ENCODE measurements at places on chromosomes 7 and 10.

DNA sequence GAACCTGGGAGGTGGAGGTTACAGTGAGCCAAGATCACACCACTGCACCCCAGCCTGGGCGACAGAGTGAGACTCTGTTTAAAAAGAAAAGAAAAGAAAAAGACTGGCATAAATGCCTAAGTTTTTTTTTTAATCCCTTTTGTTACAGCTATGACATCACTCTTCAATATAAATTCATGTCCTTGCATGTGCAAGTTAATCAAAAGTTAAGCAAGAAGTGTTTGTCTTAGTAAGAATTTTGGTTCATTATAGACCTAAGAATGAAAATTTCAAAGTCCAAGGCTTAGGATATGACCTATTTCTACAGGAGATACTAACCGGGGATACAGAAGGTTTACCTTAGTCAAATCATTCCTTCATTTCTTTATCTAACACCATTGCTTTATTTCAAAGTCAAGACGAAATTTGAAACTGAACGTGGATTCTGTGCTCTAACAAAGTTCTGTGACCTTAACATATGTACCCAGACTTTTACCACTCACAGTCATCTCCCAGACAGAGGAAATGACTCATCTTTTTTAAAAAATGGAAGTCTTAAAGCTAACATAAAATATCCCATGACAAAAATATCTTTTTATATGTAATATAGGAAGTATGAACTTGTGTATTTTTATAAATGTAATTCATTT is 29.3 kb upstream of the ITGB8 start:
- DNase-seq = no peak

DNA sequence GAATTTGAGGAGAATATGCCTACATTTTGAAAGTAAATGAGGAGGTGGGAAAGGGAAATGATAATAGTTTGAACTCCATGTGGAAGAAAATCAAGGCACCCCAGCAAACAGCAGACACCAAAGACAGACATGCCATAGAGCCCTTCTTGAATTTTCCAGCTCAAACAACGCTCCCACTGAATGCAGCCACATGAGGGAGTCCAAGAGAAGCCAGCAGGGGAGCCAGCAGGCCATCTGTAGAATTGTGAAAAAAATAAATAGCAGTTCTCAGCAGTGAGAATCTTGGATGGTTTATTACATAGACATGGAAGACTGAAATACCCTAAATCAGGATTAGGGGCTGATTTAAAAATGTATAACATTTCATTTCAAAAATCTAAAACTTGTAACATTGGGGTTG is 1567.3 kb upstream of the LRRTM3 start:
- DNase-seq = no peak

DNA sequence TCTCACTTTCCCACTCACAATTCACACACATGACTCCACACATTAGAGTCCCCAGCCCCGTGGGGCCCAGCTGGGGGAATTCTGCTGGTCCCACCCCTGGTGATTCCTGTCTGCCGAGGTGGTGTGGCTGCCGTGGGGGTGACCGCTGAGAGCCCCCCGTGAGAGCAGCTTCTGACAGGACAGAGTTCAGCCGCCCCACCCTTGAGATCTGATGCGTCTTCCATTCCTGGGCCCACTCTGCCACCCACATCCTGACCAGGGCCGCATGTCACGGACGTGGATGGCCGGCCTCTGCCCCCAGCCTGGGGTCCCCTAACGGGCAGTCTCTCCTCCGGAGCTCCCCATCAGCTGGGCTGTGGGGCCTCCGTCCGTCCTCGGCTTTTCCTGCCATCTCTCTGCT is 240.1 kb upstream of the PITRM1 start:
- no peak for DNase-seq

GRCh38 chr7:77235276-77235675 is 35.7 kb upstream of the FGL2 start:
- DNase-seq = no peak

- no peak for DNase-seq
These were observed 3.1 kb upstream of the GOT1 start for GRCh38 chr10:99433378-99434020.

- DNase-seq = no peak
These were observed 338.2 kb upstream of the PRKCQ start for GRCh38 chr10:6918305-6918704.

DNA sequence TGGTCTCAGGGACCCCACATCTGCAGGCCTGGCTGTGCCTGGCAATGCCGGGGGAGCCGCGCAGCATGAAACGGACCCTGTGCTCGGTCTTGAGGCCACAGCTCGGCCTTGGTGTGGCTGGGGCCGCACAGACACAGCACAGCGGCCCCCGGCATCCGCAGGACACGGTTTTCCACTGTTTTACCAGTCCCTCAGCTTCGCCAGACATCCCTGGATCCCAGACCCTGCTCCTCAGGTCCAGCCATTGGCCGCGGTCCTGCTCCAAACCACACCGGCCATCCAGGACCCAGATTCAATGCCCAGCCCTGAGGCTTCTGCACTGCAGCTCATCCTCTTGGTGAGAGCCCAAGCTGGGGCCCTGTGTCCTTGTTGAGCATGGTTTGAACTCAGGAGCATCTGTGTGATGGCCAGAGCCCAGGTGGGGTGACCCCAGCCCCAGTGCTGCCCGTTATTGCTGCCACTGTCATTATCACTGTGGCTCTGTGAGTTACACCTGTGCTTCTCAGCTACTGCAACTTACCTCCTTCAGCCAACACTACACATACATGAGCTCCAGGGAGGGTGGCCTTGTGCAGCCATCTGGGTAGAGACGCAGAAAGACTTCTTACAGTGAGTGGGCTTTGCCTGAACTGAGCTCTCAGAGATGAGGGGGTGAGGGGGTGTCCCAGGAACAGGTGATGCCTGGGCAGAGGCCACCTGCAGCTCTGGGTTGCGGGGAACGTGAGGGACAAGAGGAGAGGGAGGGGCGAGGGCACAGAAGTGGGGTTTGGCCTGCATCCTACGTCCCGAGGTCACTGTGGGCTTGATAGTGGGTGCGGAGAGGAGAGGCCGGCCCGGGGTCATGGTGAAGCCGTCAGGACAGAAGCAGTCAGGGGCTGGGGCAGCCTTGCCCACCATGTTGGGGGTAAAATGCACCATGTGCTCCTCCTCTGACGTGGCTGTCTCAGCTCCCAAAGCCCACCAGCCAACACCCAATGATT is 567.6 kb downstream of the PTPRN2 start:
- DNase-seq = no peak

DNA sequence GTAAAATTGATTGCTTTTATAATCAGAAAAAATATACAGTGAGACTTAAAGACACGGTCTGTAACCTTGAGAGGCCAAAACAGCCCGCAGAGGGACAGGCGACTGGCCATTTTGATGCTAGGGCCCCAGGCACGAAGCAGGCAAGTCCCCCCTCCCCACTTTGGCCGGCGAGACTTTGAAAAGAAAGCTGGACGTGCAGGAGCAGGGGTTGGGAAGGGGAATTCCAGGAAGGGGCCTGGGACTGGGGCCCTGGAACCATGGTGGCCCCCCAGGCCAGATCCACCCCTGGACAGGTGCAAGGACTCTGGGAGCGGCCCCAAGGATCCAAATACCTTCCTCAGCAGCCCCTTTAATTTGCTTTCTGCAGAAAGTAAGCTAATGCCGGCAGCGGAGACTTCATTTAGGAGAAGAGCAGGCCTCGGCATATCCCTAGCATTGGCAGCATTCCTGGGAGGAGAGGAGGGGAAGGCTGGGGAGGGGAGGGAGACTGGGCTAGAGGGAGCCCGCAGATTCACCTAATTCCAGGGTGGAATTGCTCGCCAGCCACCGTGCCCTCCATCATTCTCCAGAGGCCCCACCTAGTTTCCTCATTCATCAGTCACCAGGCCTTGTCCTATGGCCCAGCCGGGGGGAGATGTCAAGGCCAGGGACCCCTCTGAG is 24.9 kb upstream of the TNRC18 start:
- no peak for DNase-seq

DNA sequence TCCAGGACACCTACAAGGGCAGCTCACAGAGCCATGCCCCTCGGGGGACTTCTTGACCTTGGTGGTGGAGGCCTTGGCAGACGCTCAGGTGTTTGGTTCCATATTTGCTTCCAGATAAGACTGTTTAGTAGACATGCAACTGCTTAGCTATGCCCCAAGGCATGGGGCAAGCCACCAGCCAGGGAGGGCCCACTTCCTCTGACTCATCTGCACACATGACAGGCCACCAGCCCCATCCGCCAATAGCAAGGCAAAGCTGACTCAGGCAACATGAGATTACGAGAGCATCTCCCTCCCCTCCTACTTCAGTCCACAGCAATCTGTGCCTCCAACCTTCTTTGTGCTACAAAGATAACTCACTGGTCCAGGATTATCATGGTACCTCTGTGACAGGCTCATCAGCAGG is 54.9 kb downstream of the KCNMA1 start:
- no peak for DNase-seq

- DNase-seq = no peak
These were observed 57.0 kb downstream of the CELF2 start for GRCh38 chr10:11074536-11075267.

GRCh38 chr7:97024209-97025129 is at the start of gene DLX5:
Gene DLX5 (minus strand): TSS chr7:97024831. CDS start chr7:97024623, 208 bp downstream.
- peak; percentile 92 for DNase-seq

- DNase-seq = no peak
These were observed 12.4 kb upstream of the WDR86 start for GRCh38 chr7:151422212-151422611.

- DNase-seq = no peak
These were observed 169.2 kb downstream of the HGF start for GRCh38 chr7:81600608-81601007.

DNA sequence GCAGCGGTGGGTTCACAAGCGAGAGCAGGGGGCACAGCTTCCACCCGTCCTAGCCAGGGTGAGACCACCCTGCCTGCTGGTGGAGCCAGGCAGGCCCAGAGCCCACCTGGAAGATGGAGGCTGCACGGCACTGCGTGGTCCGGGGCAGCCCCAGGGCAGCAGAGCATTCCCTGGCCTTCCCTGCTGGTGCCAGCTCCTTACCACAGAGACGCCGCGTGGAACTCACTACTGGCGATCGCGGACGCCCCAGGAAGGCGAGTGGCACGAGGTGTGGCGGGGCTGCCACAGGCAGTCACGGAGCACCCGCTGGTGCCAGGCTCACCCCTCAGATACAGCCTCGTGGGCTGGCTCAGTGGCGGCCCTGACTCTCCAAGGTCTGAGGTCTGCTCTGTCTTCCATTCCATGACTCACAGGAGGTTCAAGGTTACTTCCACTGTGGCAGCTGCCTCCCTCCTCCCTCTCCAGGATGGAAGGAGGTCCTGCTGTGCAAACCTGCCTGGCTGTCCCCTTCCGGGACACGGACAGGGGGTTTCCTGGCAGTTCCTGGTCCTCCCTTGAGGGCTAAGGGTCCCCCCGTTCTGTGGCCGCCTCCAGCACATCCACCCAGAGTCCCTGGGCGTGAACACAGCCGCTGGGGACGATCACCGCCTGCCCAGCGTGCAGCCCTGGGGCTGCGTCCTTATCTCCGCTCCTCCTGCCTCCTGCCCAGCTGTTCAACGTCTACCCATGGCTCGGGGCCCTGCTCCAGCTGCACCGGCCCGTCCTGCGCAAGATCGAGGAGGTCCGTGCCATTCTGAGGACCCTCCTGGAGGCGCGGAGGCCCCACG is 3.1 kb downstream of the CYP2W1 start:
- DNase-seq = no peak

- DNase-seq = no peak
These were observed 33.8 kb downstream of the TBATA start for GRCh38 chr10:70751356-70751755.

DNA sequence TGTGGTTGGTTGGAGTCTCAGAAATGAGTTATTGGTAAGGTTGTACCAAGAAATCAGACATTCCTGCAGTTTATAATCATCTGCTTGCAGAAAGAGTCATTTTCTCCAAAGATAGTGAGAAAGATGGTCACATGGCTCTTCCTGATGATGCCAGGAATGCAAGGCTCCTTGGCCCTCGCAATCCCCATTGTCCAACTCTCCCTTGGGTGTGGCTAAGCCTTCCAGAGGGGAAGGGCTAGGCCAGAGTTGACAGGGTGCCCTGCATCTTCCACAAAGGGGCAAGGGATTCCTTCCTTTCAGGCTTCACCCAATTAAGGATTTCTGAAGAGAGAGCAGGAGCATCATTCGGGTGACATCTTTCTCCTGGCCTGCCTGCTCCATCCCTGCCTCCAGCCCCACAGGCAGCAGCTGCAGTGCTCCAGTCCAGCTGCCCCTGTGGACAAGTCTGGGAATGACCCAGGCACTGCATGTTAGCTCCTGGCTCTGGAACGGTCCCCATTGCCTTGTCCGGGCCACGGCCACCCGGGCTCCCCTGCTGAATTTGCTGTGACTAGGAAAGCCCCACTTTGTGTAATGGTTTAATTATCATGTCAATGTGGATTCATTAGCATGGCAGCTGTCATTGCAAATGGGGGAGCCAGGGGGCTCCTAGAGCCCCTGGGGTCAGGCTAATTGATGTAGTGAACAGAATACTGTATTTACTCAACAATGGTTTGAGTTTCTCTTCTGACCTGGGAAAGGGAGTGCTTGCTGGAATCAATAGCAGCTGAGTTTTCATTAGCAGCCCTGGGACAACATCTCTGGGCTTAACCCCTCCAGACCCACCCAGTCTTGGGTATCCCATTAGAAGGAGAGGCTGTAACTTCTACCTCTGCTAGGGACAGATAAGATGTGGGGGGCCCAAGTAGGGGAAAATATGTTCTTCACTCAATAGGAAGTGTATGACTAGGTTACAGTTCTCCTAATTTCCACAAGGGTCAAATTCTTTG is 112.6 kb upstream of the TBX20 start:
- DNase-seq = no peak

DNA sequence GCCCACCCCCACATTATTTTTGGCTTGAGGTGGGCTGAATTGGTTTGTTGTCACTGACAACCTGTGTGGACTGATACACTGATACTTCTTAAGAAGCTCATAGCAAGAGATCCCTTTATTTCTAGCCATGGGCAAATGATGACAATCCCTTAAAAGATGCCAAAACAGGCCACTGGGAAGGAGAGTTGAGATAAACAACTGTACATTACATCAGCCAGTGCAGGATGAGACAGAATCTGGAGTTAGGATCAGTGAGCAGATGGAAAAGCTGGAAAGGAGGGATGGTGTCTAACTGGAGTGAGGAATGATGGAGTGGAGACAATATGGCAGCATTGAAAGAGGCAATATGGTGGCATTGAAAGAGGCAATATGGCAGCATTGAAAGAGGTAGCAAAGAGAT is 195.9 kb upstream of the LYZL2 start:
- DNase-seq = no peak

DNA sequence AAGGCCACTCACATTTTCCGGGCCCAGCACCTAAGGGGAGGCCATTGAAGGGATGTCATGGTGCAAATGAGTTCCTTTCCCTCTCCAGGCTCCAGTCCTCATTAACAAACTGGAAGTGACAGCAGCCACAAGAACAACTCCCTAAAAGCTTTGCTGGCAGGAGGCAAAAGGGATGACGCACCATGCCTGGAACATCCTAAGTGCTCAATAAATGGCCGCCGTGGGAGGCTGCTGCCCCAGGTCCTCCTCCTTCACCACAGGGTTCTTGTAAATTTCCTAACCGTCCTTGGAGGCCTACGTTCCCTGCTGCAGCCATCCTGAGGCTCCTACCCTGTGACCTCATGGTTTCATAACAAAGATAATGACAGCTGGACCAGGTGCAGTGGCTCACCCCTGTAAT is 41.3 kb upstream of the CAMK1D start:
- no peak for DNase-seq
